T-helper 2 cell treated with Interferon-gamma antibody and Interleukin-4, amounts not matched to agents 5 μg/mL and 100 μg/mL, for 36 hours (primary cell): ENCODE measurements at places on chromosomes 1 and 21.

GRCh38 chr21:38785483-38785882 is 20.2 kb upstream of the ETS2 start:
- no peak for DNase-seq

DNA sequence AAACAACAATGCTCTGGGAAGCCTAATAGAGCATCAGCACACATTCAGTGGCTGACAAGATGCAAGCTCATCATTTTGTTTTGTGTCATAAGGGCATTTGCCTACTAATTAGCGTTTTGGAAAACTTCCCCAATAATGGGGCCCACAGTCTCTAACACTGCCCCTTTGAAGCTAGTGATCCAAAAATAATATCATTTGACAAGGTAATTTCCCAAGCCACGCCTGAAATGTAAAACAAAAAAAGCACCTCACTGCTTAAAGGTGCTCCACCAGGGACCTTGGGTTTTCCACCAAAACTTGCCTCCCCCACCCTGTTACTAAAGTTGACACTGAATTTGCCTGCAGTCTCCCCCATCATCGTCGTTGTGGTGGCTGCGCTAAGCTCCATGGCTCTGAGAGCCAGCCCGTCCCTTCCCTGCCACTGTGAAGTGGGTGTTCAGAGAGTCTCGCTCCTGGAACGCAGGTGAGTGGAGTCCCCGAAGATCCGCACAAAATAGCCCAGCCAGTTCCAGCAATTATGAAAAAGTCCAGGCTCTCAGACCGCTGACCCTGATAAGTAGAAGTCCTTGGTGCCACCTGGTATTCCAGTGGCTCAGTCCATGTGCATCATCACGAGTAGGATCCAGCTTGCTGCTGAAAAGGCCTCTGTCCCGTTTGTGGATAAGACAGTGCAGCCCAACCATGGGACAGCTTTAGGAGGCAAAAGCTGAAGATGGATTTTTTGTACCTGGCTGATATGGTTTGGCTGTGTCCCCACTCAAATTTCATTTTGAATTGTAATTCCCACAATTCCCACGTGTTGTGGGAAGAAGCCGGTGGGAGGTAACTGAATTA is 52.2 kb downstream of the RAB3GAP2 start:
- DNase-seq = no peak

- DNase-seq = no peak
Observed at GRCh38 chr1:19360016-19360415, 47.9 kb downstream of the SLC66A1 start.

DNA sequence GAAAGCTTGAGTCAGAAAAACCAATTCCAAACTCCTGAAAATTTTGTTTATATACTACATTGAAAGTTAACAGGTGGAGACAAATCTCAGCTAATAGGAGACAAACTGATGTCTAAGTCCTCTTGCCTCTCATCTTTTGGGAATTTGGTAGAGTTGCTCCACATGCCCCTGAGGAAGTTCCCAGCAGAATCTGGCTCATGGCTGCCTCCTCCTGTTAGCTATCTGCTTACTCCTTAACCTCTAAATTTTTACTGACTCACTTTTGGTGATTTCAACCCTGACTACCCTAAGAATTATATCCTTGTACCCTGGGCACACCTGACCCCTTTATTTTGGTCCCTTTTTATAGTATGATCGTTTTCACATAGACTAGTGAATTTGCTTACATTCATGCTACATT is 633.7 kb upstream of the USP24 start:
- no peak for DNase-seq

- no peak for DNase-seq
Observed at GRCh38 chr1:206526064-206526911, 19.0 kb downstream of the RASSF5 start.

DNA sequence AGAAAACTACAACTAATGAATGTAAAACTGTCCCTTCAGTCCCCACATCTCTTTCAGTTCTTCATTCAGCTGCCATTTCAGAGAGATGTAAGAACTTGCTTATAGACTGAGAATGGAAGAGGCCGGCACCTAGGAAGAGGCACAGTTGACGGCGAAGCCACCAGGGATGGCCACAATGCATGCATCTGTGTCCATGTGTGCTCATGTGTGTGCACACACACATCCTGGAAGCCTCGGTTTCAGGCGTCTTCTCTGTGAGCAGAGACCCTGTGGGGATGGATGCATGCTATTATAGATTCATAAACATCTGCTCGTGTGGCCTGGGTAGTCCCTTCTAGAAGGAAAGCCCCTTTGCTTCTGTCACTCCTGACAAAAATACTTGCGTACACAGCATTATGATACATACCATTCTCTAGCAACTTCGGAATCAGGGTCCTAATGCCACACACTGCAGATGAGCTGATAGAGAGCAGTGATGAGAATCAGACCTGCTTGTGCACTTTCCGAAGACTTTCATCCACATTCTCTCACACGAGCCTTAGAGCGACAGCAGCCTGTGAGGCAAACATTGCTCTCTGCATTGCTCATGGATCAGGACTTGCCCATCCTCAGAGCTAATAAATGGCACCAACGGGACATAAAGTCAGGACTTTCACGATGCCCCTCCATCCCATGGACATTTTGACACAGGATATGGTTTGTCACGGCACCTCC is 12.4 kb upstream of the GPR61 start:
- DNase-seq = no peak

- DNase-seq = no peak
Observed at GRCh38 chr1:18266391-18266790, 158.8 kb downstream of the IGSF21 start.

DNA sequence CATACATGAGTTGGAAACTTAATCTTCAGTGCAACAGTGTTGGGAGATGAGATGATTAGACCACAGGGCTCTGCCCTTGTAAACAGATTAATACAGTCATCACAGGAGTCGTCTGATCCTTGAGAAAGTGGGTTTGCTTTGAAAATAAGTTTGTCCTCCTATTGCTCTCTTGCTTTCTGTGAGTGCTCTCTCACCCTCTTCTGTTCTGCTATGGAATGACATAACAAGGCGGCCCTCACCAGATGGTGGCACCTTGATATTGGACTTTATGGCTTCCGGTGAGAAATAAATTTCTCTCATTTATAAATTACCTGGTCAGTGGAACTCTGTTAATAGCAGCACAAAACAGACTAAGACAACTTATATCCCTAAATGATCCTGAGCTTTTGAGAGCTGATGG is 353.6 kb downstream of the BRINP3 start:
- no peak for DNase-seq

DNA sequence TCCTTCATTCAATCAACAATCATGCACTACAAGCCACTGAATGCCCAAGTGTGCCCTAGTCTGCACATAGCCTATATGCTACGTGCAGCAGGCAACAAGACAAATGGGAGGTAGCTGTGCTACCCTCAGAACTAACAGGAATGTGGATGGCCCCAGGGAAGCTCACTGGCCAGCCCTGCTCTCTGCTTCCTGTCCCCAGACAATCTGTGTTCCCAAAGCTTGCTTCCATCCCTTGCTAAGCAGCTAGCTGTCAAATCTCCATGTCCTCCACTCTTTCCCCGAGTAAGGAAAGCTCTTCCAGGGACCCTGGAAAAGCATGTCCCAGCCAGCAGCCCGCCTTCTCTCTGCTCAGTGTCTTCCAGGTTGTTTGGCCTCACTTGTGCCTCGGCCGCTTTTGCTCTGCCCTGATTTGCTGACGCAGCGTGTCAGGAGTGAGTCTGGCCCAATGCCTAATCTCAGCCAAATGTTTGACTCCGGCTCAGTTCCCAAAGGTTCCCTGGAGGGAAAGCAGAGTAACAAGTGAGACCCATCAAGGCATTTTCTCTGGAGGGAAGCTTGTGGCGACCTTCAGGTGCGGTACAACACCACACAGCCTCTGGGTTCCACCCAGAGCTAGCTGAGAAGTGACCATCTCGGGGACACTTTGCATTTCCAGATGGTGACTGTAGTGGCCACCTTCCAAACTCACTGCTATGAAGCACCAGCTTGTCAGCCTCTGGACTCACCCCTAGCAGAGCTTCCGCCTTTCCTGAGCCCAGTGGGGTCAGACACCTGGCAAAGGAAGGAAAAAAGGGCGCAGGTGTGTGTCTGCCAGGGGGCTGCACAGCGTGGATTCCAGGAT is 243.4 kb downstream of the RHOU start:
- DNase-seq = no peak

- no peak for DNase-seq
Observed at GRCh38 chr1:3481836-3482375, 27.4 kb downstream of the ARHGEF16 start.

GRCh38 chr1:231836227-231836893 is 209.8 kb downstream of the DISC1 start:
- DNase-seq = no peak

DNA sequence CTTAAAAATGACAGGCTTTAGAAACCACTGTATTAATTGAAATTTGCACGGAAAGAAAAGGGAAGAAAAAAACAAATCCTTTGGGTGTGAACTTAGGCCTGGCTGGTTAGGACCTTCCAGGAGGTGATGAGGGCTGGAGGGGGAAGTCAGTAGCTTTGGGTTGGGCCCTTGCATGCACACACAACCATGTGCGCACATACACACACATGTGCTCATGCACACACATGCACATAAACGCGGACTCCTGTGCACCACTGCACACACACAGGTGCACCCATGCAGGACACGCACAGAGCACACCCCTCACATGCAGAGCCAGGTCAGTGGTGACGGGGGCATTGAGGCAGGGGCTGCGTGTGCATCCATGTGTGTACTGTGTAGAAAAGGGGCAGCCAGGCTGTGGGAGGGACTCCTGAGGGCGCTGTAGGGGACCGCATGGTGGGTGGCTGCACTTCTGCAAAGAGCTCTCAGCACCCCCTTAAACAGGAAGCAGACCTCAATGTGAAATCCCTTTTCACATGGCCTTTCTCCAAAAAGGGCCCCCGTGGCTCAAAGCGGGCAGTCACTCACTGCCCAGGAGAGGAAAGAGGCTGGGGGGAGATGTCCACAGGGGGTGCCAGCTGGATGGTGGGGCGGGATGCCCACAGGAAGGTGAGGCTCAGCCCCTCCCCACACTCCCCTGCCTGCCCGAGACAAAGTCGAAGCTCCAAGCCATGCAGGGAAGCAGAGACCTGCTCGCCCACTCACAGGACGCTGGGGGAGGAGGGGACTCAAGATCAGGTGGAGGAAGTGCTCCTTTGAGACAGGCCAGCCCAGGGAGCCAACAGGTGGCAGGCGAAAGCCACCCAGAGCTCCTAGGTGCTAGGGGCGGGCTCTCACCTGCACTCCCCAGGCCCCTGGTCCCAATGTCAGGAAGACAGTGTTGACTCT is 95.2 kb downstream of the ITPKB start:
- DNase-seq = no peak

GRCh38 chr21:42261829-42262200 is 42.9 kb downstream of the ABCG1 start:
- no peak for DNase-seq

DNA sequence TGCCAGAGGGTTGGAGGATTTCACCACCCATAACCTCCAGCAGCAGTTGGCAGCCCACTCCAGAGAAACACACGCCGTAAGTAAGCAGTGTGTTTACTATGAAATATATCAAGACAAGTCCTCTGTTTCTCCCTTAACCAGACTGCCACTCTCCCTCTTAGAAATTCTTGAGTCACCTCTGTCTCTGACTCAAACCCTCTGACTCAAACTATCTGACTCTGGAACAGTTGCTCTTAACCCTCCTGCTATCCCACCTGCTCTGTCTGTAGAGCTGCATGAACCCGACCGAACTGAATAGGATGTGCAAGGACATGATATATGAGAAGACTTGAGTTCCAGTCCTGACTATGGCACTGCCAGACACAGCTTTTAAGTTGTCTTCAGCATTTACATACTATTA is 14.1 kb downstream of the INPP5B start:
- DNase-seq = no peak

DNA sequence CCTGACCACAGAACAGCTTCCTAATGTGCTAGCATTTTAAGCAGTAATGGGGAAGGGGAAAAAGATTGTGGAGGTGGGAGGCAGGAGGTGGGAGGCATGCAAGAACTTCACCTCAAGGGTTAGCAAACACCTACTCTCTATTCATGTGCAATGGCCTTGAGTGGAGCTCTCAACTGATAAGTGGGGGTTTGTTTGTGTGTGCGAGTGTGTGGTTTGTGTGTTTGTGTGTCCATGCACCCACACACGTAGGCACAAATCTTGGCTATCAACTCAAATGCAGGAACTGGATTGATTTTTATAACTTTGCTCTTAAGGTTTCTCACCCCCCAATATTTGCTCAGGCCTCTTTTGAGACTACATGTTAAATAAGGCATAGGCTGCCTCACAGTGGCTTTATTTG is 78.6 kb downstream of the SYT6 start:
- DNase-seq = no peak

DNA sequence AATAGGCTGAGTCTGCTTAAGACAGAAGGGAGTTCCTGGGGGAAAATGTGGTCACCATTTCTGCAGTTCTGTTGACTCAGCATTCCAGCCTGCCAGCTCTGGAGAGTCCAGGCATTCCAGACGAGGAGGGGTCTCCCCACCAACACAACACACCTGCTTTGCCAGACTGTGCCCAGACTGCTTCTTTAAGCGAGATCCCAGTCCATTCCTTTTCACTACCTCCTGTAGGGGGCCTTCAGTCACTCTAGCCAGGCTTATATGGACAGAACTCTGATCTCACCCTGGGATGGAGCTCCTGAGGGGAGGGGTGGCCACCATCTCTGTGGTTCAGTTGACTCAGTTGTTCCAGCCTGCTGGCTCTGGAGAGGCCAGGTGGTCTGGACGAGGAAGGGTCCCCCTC is 48.5 kb downstream of the UBE2U start:
- DNase-seq = no peak

GRCh38 chr1:101167891-101168290 is 68.9 kb upstream of the S1PR1 start:
- no peak for DNase-seq

- no peak for DNase-seq
Observed at GRCh38 chr21:44711327-44712202, at the start of gene TSPEAR. TSS of gene TSPEAR (minus strand) at chr21:44711572. CDS start at chr21:44711514, 58 bp downstream.

DNA sequence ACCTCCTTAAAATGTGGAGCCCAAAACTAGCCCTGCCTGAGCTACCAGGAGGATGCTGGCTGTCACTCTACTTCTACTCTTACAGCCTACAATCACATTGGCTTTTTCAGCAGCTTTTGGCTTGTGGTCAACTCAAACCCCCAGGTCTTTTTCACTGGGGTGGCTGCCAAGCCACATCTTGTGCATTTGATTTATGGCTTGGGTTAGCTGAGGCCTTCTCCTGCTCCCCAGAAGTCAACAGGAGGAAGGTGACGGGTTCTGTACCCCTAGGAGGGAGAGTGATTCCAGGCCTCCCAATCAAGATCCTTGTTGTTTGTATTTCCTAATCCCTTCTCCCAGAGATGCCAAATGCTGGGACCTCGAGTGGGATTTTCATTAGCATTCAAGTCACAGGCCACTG is 124.3 kb downstream of the LACTBL1 start:
- DNase-seq = no peak

GRCh38 chr1:68293122-68293521 is 60.8 kb upstream of the WLS start:
- no peak for DNase-seq
